ENCODE measurements at places on chromosomes 3 and 15. TPM values are rescaled to one million over a fixed set of nuclear protein-coding genes. Genes with fewer than 3 reads are reported as not detected.
A peak's percentile ranks its signal among the peaks of the same experiment; 100 is the strongest.

The GP9 gene
- not detected for total RNA-seq

The RASL12 gene
- total RNA-seq = 3.1 TPM

The C3orf20 gene
- total RNA-seq = not detected

The LTF gene
- 8.9 TPM for total RNA-seq

The CD200 gene
- total RNA-seq = 2.0 TPM

The SLC2A2 gene
- 8.2 TPM for total RNA-seq

DNA sequence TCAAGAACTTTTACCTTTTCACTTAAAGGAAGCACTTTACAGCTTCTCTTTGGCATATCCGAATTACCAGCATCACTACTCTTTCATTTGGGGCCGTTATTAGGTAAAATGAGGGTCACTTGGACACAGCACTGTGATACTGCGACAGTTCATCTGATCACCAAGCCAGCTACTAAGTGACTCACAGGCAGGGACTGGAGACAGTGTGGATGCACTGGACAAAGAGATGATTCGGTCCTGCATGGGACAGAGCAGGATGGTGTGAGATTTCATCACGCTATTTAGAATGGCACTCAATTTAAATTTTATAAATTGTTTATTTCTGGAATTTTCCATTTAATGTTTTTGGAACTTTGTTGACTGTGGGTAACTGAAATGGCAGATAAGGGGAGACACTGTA is 166.9 kb upstream of the IL12A start:
- no peak for DNase-seq

DNA sequence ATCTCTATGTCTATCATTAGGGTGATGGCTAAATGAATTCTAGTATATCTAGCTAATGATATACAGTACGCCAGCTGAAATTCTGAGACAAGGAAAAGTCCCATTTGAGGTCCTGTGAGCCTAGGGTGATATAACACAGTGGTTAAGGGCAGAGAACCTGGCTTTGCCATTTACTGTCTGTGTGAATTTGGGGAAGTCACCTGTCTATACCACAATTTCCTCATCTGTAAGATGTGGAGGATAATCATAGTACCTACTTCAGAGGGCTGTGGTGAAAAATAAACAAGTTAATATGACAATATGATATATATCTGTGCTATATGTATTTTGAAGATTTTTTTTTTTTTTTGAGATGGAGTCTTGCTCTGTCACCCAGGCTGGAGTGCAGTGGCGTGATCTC is 9.8 kb upstream of the ANKDD1A start:
- no peak for DNase-seq

- peak; percentile 70 for DNase-seq
Measured at GRCh38 chr15:72722071-72722696, 36.2 kb downstream of the BBS4 start.

- DNase-seq = no peak
Measured at GRCh38 chr3:46168583-46169345, 39.3 kb downstream of the CCR1 start.

- DNase-seq = no peak
Measured at GRCh38 chr3:116141724-116142123, 303.6 kb downstream of the LSAMP start.

DNA sequence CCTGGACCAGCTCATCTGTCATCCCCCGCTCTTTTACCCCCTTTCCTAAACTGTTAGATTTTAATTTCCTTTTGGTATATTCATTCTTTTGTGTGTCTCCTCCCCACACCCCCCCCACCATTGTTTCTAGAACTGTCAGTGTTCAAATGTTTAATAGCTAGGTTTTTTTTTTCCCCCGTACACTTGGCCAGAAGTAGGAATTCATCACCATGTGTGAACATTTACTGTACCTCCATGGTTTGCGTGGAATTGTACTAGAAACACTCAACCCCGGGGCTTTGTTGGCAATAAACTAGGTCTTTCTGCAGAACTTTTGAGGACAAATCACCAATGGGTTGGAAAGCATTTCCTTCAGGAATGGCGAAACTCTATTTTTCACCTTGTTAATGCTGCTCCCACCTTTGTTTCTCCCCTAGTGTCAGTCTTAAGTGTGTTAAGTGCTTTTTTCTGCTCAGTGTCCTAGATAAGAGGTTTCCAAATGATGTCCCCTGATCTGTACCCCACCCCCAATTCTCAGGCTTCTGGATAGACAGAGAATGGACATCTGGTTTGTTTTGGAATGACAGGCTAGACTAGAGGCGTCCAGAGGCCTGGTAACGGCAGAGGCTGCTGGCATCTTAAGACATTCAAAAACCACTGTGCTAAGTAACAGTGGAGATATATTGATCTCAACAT is 76.8 kb downstream of the SMAD3 start:
- DNase-seq = no peak

GRCh38 chr3:171511450-171511849 is 51.2 kb upstream of the TNIK start:
- no peak for DNase-seq

DNA sequence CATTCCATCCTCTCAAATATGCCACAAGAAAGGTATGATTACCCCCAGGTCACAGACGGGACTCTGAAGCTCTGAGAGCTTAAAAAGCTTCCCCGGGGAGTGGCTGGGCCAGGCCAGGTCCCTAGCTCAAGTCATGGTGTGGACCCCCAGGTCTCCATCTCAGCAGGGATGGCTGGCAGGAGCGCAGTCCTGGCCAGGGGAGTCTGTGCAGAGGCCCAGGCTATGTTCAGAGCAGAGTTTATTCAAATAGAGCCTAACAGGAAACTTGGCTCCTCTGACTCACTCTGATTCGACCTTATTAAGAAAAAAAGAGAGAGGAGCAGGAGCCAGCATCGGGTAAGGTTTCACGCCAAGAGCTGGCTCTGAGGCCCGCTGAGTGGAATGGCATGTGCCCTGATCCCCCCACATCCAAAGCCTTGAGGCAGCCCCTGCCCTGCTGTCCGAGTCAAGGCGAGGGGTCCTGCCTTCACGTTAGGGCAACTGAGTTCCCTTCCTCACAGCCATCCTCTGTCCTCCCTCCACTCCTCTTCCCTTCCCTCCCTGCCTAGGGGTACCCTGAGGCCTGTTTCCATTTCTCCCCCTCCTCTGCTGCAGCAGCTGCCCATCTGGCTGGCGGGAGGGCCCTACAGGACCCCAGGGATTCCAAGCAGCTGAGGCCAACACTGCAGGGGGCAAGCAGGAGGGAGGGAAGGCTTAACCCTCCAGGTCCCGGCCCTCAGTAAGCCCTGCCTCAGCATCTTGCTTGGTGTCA is 1.9 kb upstream of the LOXL1 start:
- DNase-seq = no peak

GRCh38 chr3:104460477-104461406 is 906.0 kb upstream of the ALCAM start:
- no peak for DNase-seq

Measured in body of pancreas (tissue), 4 donors.